IMR-90 (cell line): ENCODE measurements at places on chromosomes 4 and X.

- DNase-seq, result no peak
Measured at GRCh38 chrX:39169976-39170375, 368.7 kb downstream of the MID1IP1 start.

DNA sequence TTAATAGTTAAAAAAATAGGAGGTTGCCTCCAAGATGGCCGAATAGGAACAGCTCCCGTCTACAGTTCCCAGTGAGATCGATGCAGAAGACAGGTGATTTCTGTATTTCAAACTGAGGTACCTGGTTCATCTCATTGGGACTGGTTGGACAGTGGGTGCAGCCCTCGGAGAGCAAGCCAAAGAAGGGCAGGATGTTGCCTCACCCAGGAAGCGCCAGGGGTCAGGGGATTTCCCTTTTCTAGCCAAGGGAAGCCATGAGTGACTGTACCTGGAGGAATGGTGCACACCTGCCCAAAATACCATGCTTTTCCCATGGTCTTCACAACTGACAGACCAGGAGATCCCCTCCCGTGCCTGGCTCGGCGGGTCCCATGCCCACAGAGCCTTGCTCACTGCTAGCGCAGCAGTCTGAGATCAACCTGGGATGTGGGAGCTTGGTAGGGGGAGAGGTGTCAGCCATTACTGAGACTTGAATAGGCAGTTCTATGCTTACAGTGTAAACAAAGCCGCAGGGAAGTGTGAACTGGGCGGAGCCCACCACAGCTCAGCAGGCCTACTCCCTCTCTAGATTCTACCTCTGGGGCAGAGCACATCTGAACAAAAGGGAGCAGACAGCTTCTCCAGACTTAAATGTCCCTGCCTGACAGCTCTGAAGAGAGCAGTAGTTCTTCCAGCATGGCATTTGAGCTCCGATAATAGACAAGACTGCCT is 47.5 kb downstream of the PPA2 start:
- no peak for DNase-seq

DNA sequence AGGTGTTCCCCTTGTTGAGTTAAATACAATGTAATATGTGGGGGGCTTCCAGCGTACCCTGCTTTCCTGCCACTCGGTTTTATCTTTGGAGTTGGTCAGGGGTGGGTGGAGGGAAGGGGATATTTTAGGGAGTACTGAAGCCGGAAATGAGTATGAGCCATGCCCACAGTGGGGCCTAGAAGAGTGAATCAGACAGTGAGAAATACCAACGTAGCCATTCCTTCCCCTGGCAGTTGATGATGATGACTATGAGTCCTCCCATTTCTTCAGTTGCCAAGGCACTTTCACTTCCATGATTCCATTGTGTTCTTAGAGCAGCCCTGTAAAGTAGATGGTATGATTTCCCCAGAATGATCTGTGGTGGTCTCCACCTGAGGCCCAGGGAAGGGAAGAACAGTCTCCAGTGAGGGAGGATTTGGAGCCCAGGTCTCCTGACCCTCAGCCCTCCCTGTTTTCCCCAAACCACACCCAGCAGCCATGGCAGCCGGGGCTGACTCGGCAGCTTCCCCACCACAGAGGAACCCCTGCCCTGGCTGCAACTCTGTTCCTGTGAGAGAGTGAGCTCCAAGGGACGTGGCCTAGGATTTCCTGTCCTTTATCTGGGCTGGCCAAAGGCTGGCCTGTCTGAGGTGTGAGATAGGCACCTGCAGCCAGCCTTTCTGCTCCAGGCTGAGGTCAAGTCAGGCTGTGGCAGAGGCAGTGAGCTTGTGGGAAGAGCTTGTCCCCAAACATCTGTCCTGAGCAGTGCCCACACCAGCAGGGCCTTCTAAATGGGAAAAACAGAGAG is 52.7 kb downstream of the STARD8 start:
- DNase-seq, result peak; percentile 55

- peak; percentile 99 for DNase-seq
Measured at GRCh38 chr4:113784497-113785250, 23.1 kb upstream of the CAMK2D start.

DNA sequence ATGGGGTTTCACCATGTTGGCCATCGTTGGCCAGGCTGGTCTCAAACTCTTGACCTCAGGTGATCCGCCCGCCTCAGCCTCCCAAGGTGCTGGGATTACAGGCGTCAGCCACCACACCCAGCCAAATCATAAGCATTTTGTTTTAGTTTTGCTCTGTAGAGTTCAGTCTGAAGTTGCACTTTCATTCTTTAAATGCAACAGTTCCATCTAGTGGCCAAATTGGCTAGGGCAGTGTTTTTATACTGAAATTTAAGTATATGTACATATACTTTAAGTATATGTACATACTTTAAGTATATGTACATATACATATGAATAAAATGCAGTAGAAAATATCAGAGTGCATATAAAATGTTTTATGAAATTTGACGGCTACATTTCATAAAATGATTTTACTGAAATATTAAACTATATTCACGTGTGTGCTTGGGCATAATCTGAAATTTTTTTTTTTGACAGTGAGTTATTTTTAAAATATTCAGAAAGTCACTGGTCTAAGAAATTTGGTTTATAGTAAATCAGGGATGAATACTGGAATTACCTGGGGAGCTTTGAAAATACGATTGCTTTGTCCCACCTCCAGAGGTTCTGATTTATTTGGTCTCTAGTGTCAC is 145.5 kb downstream of the NWD2 start:
- peak; percentile 41 for DNase-seq

DNA sequence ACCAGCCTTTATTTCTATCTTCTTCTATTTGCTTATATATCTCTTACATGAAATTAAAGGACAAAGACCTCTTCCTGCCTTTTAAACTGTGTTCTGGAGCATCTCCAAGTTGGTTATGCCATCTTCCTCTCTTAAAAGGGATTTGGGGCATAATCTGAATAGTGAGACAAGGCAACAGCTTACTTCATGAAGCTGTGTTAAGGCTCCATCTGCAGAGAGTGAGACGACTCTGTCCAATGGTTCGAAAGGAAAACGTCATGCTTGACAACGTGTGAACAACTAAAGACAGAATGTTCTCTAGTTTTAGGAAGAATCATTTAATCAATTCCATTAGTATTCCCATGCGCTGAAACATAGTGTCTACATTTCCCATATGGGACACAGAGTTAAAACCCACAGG is 59.4 kb downstream of the GPM6A start:
- DNase-seq, result no peak
